PC-3 (cell line): ENCODE measurements at places on chromosomes 7 and 10. TPM values are rescaled to one million over a fixed set of nuclear protein-coding genes. Genes with fewer than 3 reads are reported as not detected.

The IGFBP3 gene
- total RNA-seq = 120 and 136 TPM in 2 replicates

The LOXL4 gene
- total RNA-seq = 7.8 and 8.2 TPM in 2 replicates

- DNase-seq = peak; percentile 52
These were observed 839 bp downstream of the IKZF5 start for GRCh38 chr10:123007558-123008354.

GRCh38 chr7:29972315-29972669, 17.3 kb downstream of the SCRN1 start:
- no peak for DNase-seq

DNA sequence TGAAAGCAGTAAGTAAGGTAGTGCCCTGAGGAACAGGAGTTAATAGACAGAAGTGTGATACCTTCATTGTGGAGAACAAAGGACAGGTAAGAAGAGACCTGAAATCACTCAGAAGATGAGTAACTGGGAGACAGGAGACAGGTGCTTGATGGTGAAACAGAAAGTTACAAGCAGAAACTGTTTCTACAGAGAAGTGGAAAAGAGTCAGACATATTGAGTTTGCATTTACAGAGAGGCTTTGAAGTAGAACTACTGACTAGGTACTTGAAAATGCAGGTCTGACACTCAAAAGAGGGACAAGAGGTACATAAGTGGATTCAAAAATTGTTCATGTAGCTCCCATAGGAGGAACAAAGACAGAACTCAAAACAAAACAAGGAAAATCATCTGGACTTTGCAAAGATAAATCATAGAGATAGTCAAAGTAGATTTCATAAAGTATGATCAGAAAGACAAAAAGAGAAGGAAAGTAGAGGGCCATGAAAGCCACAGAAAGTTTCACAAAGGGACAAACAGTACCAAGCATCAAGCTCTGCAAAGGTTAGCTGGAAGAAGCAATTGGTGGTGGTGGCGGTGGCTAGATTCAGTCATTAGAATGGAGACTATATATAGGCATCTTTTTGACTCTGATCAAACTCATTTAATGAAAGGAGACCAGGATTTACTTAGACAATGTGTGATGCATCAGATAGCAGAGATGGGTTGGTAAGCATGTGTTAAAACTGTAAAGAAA, 198.4 kb downstream of the PCLO start:
- DNase-seq = no peak

The KCP gene
- 3.2 and 3.4 TPM in 2 replicates for total RNA-seq

GRCh38 chr10:124005991-124006392, 87.4 kb downstream of the CHST15 start:
- DNase-seq = no peak

The RGS10 gene
- 22.0 and 27.6 TPM in 2 replicates for total RNA-seq

The SLC16A9 gene
- total RNA-seq = 12.8 and 17.4 TPM in 2 replicates

GRCh38 chr7:104903044-104903443, 111.0 kb upstream of the KMT2E start:
- no peak for DNase-seq

- DNase-seq = no peak
These were observed 18.1 kb upstream of the CNNM2 start for GRCh38 chr10:102900006-102900405.

The APBB1IP gene
- total RNA-seq = not detected in 2 replicates

The ZNF365 gene
- 19.0 and 20.2 TPM in 2 replicates for total RNA-seq
